ENCODE measurements at places on chromosomes 2 and 18. TPM values are rescaled to one million over a fixed set of nuclear protein-coding genes. Genes with fewer than 3 reads are reported as not detected.

DNA sequence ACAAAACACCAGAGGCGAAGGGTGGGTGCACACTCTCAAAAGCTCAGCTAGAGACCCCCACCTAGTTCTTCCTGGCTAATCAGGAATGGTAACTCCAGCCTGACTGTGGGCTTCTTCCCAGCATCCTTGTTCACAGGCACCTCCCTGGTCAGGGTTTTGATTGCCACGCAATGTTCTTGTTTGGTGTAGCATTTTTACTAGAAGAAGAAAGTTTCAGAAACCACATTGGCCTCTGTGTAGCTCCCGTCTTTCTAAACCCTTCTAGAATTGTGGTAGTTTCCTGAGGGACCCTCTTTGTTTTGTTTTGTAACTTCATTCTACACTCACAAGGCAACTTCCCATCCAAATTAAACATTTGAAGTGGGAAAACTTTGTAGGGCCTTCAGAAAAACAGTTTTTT is 254.5 kb upstream of the EPAS1 start:
- no peak overlapping the region for H3K4me3 ChIP-seq
- H3K4me1 ChIP-seq: peaks cover 6% of the 10 kb centered on the region
- H3K27me3 ChIP-seq: no peaks in the 10 kb centered on the region
- H3K27ac ChIP-seq: no peak overlapping the region

DNA sequence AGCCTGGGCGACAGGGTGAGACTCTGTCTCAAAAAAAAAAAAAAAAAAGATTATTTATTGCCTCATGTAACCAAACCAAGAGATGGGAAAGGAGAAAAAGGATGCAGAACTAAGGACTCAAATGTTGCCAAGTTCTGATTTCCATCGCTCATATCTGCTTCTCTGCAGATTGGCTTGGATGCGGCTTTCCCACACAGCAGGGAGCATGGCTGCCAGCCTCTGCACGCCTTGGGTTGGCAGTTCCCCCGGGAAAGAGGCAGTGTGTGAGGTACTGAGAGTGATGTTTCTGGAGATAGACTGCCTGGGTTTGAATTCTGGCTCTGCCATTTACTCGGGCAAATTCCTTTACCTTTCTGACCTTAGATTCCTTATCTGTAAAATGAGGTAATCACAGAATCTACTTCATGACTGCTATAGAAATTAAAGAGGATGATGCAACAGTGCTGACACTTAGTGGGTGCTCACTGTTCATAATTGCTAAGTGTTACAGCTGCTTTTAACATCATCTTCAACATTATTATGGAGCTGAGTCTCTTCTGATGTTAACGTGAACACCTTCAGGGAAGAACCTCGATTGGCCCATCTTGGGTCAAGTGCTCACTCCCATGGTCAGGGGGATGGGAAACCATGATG is 68.8 kb downstream of the ACAA2 start:
- DNase-seq: no peak
- no peak overlapping the region for H3K27ac ChIP-seq
- no peak overlapping the region for H3K4me3 ChIP-seq

- no peak overlapping the region for H3K4me3 ChIP-seq
- no peak for DNase-seq
- no peaks in the 10 kb centered on the region for H3K36me3 ChIP-seq
- H3K27me3 ChIP-seq: no peaks in the 10 kb centered on the region
- H3K27ac ChIP-seq: no peak overlapping the region
These were observed 26.2 kb downstream of the PHLPP1 start for GRCh38 chr18:62741584-62741983.

DNA sequence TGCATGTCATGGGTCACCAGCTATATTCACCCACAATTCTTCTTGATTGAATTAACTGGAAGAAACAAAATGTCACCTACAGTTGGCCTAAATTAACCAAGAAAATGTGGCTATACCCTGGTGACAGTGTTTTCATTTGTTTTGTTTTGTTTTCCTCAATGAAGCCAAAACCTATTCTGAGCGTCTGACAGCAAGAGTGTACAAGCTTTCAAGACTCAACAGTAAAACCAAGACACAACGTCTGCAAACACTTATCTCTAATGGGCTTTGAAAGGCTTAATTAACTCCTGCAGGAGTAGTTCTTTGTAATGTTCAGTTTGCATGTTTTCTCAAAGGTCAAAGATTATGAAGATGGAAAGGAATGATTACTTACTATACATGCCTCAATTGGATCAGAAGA is 827.6 kb upstream of the KLHL29 start:
- H3K4me3 ChIP-seq: no peak overlapping the region
- DNase-seq: no peak
- H3K27ac ChIP-seq: no peak overlapping the region
- H3K36me3 ChIP-seq: no peaks in the 10 kb centered on the region
- no peaks in the 10 kb centered on the region for H3K27me3 ChIP-seq

The MC2R gene
- total RNA-seq: not detected

The NAT8 gene
- not detected for total RNA-seq

The EPHA4 gene
- 107 TPM for total RNA-seq
